Epithelial cell of alveolus of lung (primary cell): ENCODE measurements at places on chromosomes 5 and 9. TPM values are rescaled to one million over a fixed set of nuclear protein-coding genes. Genes with fewer than 3 reads are reported as not detected.

KCTD16 gene
- total RNA-seq: 0.40 and 1.7 TPM in 2 replicates

CANX gene
- 313 and 435 TPM in 2 replicates for total RNA-seq

ZFP2 gene
- total RNA-seq: 0.39 and 2.2 TPM in 2 replicates

AHRR gene
- total RNA-seq: 7.0 and 47.7 TPM in 2 replicates

SUSD3 gene
- total RNA-seq: 1.8 TPM in 2 replicates

PHF24 gene
- 0.40 TPM in 1 of 2 replicates, not detected in the other for total RNA-seq

TMEM174 gene
- total RNA-seq: not detected in 2 replicates

FIBCD1 gene
- total RNA-seq: 4.7 and 30.7 TPM in 2 replicates

IL13 gene
- not detected in 2 replicates for total RNA-seq

HMGCR gene
- 18.4 and 70.6 TPM in 2 replicates for total RNA-seq

ABHD17B gene
- total RNA-seq: 16.4 and 60.2 TPM in 2 replicates

EFNA5 gene
- total RNA-seq: 6.4 and 6.6 TPM in 2 replicates

TAF11L10 gene
- total RNA-seq: not detected in 2 replicates

TMEFF1 gene
- total RNA-seq: 1.2 and 1.4 TPM in 2 replicates

CBY3 gene
- total RNA-seq: not detected in 2 replicates

ABLIM3 gene
- 84.9 and 91.3 TPM in 2 replicates for total RNA-seq

PCDHA7 gene
- under 0.01 TPM in 1 of 2 replicates, not detected in the other for total RNA-seq

THBS4 gene
- total RNA-seq: 0.91 and 15.1 TPM in 2 replicates

PRUNE2 gene
- total RNA-seq: 2.2 and 2.6 TPM in 2 replicates

RNF208 gene
- total RNA-seq: 0.13 and 6.3 TPM in 2 replicates

JADE2 gene
- total RNA-seq: 17.5 and 21.6 TPM in 2 replicates

FBXL7 gene
- total RNA-seq: 7.0 and 16.7 TPM in 2 replicates

FREM1 gene
- total RNA-seq: 0.08 and 0.26 TPM in 2 replicates

TMEM252 gene
- total RNA-seq: not detected in 2 replicates
